RPMI8226 (cell line): ENCODE measurements at places on chromosomes 3 and 15.

GRCh38 chr3:112360561-112360960 is 27.6 kb downstream of the CD200 start:
- DNase-seq: no peak

DNA sequence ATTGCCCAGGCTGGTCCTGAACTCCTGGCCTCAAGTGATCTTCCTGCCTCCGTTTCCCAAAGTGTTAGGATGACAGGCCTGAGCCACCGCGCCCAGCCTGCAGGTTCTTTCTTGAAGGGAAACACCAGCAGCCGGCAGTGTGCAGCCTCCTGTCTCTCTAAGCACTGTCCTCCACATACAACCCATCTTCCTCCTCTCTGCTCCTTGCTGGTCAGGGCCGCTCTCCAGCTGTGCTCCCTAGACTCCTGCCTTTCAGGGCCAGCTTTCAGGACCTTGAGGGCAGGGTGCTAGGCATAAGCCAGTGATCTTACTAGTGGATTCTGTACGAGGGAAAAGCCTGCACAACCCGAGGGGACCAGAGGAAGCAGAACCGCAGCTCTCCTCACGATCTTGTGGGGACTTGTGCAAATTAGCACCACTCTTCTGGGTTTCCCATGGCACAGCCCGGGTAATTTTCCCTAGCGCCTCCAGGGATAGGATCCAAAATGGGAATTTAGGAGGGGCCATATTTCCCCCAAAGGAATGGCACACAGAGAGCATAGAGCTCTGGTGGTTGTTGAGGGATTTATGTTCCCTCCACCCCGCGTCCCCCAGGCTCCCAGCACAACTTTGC is 18.2 kb upstream of the CORO2B start:
- DNase-seq: no peak

DNA sequence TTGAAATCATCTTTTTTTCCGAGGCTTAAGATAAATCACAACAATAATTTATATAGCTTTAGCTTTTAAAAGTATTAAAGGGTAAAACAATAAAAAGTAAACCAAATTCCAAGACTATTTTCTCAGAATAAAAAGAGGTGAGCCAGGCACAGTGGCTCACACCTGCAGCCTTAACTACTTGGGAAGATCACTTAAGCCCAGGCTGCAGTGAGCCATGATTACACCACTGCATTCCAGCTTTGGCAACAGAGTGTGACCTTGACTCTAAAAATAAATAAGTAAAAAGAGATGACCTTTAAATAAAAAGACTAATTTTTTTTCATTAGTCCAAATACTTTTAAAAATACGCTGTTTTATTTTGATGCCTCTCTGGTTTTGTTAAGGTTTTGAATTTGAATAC is 54.4 kb downstream of the C3orf80 start:
- no peak for DNase-seq

GRCh38 chr15:70379938-70380883 is 282.5 kb upstream of the TLE3 start:
- DNase-seq: no peak

GRCh38 chr15:61106044-61106834 is 122.9 kb downstream of the RORA start:
- no peak for DNase-seq

DNA sequence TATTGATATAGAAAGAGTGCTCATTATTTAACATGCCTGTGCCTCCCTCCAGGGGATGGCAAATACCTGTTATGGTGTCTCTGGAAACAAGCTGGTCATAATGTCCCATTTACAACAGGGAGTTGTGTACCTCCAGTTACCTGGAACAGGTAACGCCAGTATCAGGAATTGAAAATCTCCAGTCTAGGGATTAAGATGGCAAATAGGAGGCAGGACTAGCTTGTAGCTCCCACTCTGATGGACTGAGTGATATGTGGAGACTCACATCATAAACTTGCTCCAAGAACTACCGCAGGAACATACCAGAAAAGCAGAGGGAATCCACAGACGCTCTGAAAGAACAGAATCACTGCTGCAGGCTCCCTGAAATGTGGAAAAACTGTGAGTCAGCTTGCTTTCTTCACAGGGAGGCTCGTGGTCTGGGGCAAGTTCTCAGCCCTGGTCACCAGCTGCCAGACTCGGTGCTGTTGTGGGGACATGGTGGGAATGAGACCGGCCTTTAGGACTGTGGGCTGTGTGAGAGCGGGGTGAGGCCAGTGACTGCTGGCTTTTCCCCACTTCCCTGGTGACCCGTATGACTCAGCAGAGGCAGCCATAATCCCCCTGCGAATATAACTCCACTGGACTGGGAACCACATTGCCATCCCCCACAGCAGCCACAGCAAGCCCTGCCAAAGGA is 97.4 kb downstream of the KCNAB1 start:
- DNase-seq: no peak

GRCh38 chr3:196377321-196377720 is 39.1 kb upstream of the TM4SF19 start:
- no peak for DNase-seq

- no peak for DNase-seq
These were observed 133.9 kb downstream of the EEFSEC start for GRCh38 chr3:128287216-128287615.

DNA sequence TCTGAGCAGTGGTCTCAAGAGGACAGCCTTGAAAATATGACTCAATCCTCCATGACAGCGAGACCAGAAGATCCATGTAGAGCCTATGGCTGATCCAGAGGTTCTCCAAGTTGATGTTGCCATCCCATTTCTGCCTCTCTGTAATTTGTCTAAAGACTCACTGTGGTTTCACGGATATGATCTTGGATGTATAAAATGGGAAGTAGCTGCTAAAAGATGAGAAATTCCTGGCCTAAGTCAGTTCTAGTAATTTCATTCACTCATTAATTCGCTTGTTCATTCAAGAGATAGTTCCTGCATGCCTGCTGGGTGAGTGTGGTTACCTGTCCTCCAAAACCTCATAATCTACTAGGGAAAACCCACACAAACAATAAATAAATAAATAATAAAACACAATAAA is 145.9 kb downstream of the TNIK start:
- no peak for DNase-seq

DNA sequence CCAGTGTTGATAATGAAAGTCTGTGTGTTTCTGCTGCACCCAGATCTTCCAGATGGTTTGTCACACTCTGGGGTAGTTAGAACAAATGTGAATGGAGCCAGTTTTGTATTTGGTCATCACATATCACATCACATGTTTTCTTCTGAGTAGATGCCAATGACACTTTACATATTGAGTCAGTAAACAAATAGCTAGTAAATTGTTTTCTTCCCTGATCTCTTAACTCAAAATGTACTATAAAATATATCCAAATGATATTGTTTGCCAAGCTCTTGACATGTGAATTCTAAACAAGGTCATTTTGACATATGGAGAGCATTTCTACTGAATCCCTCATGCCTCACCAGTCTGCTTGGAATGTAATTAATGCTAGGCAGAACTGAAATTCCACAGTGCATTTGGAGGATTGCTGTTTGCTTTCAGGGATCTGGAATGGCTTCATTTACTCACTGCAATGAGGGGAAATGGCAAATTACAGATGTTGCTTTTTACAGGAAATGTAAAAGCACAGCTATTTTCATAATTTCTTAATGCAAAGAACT is 45.0 kb downstream of the PDHB start:
- DNase-seq: no peak

DNA sequence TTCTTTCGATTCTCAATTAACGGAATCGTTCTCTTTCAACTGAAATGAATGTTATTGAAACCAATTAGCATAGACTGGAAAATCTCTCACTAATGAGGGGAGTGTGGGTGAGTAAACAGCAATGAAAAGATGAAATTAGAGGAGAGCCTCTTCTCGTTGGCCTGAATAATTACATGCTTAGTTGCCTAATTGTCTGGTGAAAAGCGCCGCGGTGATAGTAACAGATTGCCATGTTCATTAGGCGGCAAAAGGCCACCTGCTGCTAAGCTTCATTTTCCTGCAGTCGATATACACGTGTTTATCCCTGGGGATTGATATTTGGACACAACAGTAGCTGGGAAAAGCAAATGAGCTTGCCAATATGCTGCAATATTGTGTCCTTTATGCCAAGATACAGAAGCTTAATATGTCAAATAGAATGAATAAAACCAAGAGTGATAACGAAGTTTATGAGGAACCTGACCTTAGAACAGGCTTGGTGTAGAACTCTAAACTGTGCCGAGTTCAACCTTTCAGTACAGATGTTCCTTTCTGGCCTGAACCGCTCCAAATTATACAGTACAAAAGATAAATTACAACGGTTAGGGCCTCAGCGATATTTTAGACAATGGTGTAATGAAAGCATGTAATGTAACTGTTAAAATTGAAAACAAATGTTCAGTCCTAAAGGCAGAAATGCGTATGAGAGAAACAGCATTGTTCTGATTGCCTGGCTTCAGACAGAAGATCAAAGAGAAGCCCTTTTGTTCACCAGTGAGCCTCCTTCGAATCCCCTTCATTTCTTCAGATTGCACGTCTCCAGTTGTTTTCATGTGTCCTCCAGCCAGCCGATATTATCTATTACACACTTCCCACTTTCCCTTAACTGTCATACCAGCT is 185.2 kb downstream of the SHOX2 start:
- DNase-seq: no peak

DNA sequence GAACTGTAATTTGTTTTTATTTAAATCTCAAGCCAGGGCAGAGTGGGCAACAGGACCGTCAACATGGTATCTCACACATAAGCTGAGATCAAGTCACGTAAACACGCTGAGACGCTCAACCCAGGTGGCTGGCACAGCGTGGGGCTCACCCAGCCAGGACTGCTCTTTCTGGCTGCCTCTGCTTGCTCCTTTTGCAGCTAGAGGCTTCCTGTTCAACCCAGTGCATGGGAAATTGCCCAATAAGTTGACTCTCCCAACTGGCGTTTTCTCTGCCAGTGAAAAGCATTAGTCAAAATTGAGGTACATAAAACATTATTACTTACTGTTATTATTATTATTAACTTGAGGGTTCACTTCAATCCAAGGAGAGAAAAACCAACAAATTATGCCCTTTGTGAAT is 398.1 kb downstream of the NR2F2 start:
- DNase-seq: no peak

DNA sequence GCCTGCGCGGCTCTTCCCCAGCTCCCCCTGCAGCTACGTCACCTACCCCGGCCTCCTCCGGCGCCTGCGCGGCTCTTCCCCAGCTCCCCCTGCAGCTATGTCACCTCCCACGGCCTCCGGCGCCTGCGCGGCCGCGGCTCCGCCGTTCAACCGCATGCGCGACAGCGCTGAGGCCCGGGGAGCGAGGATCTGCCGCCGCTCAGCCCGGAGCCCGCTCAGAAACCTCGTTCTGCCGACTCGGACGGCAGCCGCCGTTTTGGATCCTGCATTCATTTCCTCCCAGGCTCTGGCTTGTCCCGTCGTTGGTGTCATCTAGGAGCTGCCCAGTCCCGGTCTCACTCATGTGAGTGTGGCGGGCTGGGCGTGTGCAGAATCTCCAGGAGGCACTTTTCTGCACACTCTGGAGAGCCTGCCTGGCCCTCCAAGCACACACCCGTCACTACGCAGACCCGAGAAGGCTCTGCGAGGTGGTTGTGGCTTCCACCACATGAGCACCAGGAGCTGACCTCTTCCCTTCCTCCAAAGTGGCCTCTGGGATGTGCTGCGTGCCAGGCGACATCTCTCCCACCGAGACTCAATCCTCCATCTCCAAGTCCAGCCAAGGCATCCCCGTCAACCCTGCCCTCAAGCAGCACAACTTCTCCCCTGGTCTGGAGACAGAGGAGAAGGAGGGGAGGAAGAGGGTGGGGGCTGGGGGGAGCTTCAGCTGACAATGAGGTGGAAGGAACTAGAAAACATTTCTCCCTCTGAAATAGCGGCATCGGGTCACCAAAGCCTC is 165.3 kb downstream of the CHSY1 start:
- DNase-seq: no peak

DNA sequence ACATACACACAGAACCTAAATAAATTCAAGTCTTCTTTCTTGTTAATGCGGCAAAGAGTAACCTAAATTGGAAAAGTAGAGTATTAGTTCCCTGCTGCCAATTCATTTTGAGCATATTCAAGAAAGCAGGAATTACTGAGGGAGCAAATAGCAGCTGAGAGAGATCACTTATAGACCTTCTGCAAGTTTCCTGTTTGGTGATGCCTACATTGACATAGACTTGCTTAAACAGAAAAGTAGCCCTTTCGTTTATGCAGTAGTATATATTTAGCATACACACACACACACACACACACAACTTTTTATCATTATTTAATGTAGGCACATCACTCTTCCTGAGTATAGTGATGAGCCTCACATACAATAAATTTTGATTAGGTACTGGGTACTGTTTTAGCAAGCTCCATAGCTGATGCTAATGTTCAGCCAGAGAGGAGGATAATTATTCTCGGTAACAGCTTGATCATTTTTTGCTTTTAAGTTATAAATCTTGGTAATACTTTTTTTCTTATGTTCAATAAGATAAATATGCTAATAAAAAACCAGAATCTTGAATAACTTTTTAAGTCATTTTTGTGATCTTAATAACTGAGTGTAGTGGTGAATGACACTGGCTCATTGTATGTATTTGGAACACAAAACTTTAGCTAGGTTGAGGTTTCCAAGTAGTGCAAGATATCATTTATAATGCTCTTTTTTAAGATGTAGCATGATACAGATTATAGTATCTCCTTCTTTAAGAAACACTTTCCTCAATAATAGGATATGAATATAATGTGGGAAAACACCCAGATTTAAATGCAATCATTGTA is 174.7 kb downstream of the MBNL1 start:
- DNase-seq: no peak

- DNase-seq: no peak
These were observed 21.6 kb downstream of the ARHGAP31 start for GRCh38 chr3:119315600-119316312.

DNA sequence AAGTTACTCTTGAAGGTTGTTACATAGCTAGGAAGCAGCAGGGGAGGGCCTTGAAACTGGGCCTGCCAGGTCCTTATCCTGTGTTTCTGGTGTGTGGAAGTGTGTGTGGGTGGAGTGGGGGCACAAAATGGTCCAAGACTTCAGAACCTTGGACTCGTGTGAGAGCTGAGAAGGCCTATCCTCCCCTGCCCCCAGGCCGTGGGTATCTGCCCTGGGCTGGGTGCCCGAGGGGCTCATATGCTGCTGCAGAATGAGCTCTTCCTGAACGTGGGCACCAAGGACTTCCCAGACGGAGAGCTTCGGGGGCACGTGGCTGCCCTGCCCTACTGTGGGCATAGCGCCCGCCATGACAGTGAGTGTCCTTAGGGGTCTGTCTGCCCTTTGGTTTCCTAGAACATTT is 4.5 kb downstream of the CHRD start:
- no peak for DNase-seq
